ENCODE measurements at places on chromosomes 7 and 10. TPM values are rescaled to one million over a fixed set of nuclear protein-coding genes. Genes with fewer than 3 reads are reported as not detected.
A peak's percentile ranks its signal among the peaks of the same experiment; 100 is the strongest.

Gene VSTM4
- total RNA-seq: 0.13 TPM

DNA sequence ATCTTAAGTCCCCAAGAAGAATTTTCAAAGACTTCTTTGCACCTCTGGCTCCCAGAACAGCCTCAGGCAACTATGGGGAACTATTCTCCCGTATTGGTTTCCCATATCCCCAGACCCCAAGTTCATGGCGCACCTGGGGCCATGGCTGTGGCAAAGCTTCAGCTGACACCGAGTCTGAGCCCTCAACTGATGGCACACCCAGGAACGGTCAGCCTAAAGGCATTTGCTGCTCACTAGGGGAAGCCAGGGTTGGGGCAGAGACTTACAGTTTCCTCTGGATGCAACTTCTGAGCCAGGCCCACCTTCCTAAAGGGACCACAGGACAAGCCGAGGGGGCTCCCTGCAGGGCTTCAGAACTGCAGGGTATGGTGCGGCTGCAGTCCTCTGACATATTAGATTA, 13.7 kb upstream of the CPA1 start:
- no peak for ATAC-seq
- H3K27me3 ChIP-seq: no peaks in the 10 kb centered on the region
- H3K27ac ChIP-seq: peak overlapping the region; percentile 95
- peaks cover 29% of the 10 kb centered on the region for H3K4me1 ChIP-seq

DNA sequence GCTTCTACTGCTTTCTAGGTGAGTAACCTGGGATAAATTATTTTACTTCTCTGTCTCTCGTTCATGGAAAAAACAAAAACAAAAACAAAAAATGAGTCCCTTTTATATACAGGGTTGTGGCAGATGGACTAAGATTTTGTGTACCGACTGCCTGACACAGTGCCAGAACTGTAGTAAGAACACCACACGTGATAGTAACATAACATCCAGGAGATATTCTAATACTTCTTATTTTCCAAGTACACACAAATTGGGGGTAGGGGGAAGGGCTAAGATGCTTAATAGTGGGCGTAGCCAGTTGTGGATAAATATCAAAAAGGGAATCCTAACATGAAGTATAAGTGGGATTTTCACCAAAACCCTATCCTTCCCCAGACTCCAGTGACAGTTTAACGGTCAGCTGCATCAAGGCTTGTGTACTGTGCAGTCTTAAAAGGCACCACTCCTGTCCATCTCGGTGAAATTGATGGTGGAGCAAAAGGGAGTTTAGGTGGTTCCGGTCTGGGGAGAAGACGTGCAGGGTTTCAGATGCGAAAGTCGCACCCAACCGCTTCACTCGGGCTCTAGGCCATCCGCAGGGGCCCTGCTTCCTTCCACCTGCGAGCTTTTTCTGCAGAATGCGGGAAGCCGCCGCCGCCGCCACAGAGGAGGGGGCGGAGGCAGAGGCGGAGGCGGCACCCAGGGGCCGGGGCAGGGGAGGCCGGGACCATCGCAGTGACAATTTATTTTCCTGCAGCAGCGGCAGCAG, at the start of gene STAMBPL1:
STAMBPL1 (plus strand) TSS at position 712 of the 748 bp plus-strand sequence. CDS start 21,464 bp downstream, outside the sequence.
- H3K36me3 ChIP-seq: peaks cover 21% of the 10 kb centered on the region
- no peaks in the 10 kb centered on the region for H3K27me3 ChIP-seq
- H3K4me3 ChIP-seq: peak within 1 kb of the TSS; percentile 95

- H3K4me3 ChIP-seq: peak overlapping the region; percentile 97
- peaks cover 25% of the 10 kb centered on the region for H3K36me3 ChIP-seq
- H3K27ac ChIP-seq: peak overlapping the region; percentile 95
- peak; percentile 16 for ATAC-seq
- no peaks in the 10 kb centered on the region for H3K27me3 ChIP-seq
- H3K4me1 ChIP-seq: peaks cover 40% of the 10 kb centered on the region
Measured at GRCh38 chr7:123748171-123748733, 551 bp downstream of the WASL start.

Gene PNLIP
- not detected for total RNA-seq
